Esophagus (tissue), 2 donors: ENCODE measurements at places on chromosomes 1 and 21. TPM values are rescaled to one million over a fixed set of nuclear protein-coding genes. Genes with fewer than 3 reads are reported as not detected.

Gene NLRP3
- 0.25 TPM for polyA plus RNA-seq

Gene RIMKLA
- polyA plus RNA-seq = 0.06 TPM

Gene CLCNKB
- polyA plus RNA-seq = not detected

Gene ANGPTL3
- not detected for polyA plus RNA-seq

Gene SPATA6
- 1.3 TPM for polyA plus RNA-seq

Gene SLC41A1
- 2.6 TPM for polyA plus RNA-seq

Gene CLIC6
- 0.45 TPM for polyA plus RNA-seq

Gene TMEM52
- 2.1 TPM for polyA plus RNA-seq

Gene CATSPERE
- polyA plus RNA-seq = 0.39 TPM

Gene ZFP69B
- 0.49 TPM for polyA plus RNA-seq

Gene ELF3
- polyA plus RNA-seq = 749 TPM

Gene ITPKB
- 8.1 TPM for polyA plus RNA-seq

Gene PAX7
- polyA plus RNA-seq = not detected

Gene INSRR
- not detected for polyA plus RNA-seq

Gene TPM3
- polyA plus RNA-seq = 88.1 TPM

Gene GBP6
- 344 TPM for polyA plus RNA-seq

Gene HOOK1
- polyA plus RNA-seq = 14.1 TPM

Gene C1orf53
- polyA plus RNA-seq = 6.3 TPM

Gene ARHGAP29
- 2.7 TPM for polyA plus RNA-seq

Gene PLA2G2C
- 0.07 TPM for polyA plus RNA-seq

Gene LSS
- 41.9 TPM for polyA plus RNA-seq

Gene FAM151A
- polyA plus RNA-seq = 0.24 TPM

Gene MAEL
- 0.04 TPM for polyA plus RNA-seq

Gene IL20
- polyA plus RNA-seq = 0.05 TPM

Gene SEMA6C
- 3.3 TPM for polyA plus RNA-seq

Gene PPIAL4G
- 0.02 TPM for polyA plus RNA-seq

Gene FMO5
- polyA plus RNA-seq = 0.86 TPM

Gene IGSF5
- not detected for polyA plus RNA-seq

Gene CGN
- polyA plus RNA-seq = 13.7 TPM

Gene KIF26B
- polyA plus RNA-seq = 0.04 TPM

Gene CHRM3
- 1.7 TPM for polyA plus RNA-seq

Gene FCRL6
- 0.08 TPM for polyA plus RNA-seq

Gene RAD54L
- polyA plus RNA-seq = 6.1 TPM

Gene RAP1GAP
- polyA plus RNA-seq = 3.5 TPM

Gene LINGO4
- not detected for polyA plus RNA-seq

Gene C4BPB
- 0.08 TPM for polyA plus RNA-seq

Gene TSPEAR
- 0.04 TPM for polyA plus RNA-seq

Gene LAX1
- polyA plus RNA-seq = 0.16 TPM

Gene USP48
- 18.4 TPM for polyA plus RNA-seq

Gene CFHR2
- polyA plus RNA-seq = not detected

Gene DNASE2B
- not detected for polyA plus RNA-seq

Gene PLA2G2D
- 0.02 TPM for polyA plus RNA-seq
